BJ (cell line): ENCODE measurements at places on chromosomes 13 and 19.
A peak's percentile ranks its signal among the peaks of the same experiment; 100 is the strongest.

DNA sequence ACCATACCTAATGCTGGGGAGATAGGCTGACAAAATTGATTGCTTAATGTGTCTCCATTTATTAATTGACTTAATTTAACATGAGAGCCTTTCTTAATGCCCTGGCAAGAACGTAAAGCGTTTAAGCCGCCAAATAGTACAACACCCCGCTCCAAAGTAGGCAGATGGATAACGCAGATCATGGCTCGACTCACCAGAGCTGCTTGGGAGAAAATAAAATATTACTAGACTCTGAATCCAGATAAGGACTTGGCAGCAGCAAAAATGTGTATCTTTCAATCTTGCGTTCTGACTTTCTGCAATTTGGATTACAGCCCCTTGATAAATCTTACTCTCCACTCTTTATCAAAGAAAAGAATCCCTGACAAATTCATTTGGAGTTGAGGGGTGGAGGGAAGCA, 403 bp upstream of the SIAH3 start:
- DNase-seq = no peak

DNA sequence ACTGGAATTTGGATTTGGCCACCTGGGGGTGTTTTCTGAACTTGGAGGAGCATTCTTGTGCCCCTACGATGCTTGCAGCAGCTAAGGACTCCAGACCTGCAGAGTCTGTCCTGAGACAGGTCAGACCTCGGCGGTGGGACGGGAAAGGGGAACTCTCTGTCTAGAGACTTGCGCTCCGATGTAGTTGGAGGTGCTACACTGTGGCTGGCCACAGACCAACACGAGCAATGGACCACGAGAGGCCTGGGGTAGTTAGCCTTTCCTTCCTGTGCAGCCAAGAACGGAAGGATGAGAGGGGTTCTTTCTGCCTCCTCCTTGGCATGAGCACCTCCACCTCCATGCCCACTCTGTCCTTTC, 5.9 kb upstream of the GRAMD1A start:
- no peak for DNase-seq

DNA sequence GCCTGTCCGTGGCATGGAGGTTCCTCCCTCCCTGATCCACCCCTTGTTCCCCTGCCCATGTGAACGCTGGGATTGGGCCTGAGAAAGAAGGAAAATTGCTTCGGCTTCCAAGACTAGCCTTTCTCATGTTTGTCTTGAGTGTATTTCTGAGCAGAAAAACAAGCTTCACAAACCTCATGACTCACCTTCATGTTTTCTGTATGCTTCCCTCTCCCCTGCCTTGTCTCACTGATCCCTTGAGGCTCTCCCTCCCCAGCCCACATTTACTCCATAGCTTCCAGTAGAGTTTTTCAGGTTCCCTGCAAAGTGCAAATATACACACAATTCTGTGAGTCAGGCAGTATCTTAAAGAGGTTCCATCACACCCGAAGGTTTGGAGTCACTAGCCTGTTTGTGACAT, 572.4 kb downstream of the UQCRFS1 start:
- DNase-seq = no peak

DNA sequence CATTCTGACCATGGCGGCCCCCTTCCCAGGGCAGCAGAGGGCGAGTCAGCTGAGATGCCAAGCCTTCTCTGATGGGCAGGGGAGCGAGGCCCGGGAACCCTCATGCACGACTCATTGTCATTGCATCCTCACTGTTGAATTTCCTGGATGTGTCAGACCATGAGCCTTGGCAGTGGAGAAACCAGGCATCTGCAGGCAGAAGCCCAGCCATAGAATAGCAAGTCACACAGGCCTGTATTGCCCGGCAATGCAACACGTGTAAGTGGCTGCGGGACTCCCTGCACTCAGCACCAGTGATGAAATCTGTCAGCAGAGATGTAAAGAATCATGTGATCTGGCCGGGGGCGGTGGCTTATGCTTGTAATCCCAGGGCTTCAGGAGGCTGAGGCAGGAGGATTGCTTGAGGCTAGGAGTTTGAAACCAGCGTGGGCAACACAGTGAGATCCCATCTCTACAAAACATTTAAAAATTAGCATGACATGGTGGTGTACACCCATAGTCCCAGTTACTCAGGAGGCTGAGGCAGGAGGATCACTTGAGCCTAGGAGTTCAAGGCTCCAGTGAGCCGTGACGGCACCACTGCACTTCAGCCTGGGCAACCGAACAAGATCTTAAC, 199.7 kb downstream of the KATNAL1 start:
- no peak for DNase-seq

- DNase-seq = no peak
These were observed 672 bp downstream of the HPN start for GRCh38 chr19:35042056-35042730.

DNA sequence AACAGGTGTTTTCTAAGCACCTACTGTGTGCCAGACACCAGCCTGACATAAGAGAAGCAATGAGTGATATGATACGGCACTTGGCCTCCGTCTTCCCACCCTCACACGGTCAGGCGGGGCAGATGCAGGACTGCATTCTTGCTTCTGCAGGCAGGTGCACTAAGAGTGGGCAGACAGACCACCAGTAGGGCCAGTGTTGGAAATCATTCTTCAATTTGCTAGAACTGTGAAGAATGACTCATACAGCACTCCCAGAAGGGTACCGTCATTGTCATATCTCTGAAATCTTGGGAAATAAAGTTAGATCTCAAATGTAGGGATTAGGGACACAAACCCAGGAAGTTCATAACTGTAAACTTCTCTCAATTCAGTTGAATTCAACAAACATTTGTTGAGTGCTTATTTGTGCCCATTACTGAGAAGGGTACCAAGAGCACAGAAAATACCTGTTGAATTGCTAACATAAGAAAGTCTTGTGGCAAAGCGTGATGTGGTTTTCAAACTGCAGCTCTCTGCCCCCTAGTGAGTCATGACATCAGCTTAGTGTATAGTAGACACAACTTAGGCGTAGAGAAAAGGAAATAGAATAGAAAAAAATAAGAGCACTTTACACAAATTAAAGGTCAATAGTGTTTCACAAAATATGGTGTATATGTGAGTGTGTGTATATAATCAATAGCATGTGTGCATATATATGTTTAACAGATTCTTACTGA, 76.1 kb downstream of the TEX26 start:
- DNase-seq = no peak

DNA sequence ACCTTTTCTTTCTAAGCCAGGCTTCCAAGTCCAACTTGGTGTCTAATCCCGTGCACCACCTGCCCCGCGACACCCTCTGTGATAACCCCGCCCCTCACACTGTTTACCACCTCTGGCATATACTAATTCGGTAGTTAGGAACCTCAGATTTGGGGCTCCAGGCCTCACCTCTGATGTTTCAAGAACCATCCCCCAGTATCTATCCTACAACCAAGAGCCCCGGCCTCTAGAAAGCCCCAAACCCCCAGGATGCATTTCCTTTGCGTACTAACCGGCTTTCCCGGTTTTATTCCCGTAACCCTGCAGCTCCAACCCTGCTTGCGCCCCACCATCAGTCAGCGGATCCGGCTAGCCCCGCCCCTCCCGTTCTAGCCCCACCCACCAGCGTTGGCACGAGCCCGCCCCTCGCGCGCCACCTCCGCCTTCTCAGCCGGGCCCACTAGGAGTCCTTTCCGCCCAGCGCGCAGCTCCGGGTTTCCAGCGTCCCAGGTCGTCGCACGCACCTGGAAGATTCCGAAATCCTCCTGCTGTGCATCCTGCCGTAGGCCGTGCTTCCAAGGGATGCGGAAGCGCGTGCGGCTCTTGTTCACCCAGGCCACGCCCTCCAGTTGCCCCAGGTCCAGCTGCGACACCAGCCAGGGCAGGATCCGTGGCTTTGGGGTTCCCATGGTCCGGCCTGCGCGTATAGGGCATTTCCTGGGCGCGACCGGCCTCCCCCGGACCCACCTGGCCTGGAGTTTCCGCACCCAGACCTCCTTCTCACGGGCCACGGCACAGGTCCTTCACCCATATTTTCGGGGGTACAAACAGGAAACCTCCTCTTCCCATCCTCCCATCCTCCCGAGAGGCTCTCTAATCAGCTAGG, 1.3 kb downstream of the IRF3 start:
- no peak for DNase-seq

DNA sequence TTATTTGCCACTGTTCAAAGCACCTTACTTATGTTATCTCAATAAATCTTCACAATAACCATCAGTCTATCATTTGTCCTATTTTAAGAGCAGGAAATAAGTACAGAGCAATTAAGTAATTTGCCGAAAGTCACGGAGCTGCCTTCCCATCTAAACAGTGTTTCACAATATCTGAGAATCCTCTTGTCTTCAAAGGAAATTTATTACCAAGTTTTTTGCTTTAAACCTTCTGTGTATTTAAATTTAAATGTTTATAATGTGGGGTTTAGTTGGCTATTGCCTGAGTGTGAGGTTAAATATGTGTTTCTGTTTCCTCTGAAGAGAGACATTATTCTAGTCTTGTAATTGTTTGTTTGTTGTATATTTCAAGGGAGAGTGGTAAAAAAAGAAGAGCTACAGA, 633.1 kb downstream of the EFNB2 start:
- DNase-seq = no peak

DNA sequence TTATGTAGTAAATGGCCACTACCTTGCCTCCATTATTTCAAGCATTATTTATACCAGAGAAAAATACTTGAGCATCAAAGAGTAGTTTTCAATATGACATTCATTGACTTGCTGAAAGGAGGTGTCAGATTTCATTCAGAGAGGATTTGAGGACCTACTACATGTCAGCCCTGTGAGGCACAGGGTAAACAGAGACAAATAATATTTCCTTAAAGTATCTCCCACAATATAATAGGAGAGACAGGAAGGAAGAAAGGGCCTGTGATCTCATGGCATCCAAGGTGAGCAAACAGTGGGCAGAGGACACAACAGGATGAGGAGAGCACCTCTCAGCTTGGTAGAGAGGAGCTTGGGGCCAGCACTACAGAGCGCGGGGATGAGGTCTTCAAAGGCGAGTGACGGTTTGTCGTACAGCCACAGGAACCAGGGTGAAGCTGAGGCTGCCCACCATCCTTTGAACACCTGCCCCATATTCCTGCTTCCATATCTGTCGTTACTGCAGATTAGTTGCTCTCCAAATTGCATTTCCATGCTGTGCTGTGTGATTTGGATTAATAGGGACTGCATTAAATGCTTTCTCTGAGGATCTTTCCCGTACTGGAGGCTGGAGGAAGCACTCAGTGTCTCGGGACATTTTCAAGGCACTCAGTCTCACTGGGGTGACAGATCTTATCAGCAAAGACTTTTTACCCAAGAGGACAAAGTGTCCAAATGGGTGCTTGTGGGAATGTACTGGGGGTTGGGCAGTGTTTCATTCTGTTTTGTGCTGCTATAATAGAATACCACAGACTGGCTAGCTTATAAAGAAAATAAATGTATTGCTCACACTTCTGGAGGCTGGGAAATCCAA, 59.2 kb downstream of the GJA3 start:
- no peak for DNase-seq

DNA sequence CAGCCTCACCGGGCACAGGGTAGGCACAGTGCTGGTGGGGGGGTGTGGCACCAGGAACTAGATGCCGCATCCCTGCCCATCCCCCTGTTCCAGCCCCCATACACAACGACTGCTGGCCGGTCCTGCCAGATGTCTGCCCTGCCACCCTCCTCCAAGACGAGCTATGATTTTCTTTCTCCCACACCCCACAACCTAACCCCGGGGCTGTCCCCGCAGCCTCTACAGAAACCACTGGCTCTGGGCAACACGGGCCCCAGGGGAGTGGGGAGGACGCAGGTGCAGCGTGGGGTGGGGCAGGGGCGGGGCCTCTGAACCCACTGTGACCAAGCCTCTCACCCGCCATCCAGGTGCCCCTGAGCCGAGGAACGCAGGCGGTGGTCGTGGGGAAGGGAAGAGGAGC, 15.5 kb downstream of the PGLS start:
- DNase-seq = no peak

DNA sequence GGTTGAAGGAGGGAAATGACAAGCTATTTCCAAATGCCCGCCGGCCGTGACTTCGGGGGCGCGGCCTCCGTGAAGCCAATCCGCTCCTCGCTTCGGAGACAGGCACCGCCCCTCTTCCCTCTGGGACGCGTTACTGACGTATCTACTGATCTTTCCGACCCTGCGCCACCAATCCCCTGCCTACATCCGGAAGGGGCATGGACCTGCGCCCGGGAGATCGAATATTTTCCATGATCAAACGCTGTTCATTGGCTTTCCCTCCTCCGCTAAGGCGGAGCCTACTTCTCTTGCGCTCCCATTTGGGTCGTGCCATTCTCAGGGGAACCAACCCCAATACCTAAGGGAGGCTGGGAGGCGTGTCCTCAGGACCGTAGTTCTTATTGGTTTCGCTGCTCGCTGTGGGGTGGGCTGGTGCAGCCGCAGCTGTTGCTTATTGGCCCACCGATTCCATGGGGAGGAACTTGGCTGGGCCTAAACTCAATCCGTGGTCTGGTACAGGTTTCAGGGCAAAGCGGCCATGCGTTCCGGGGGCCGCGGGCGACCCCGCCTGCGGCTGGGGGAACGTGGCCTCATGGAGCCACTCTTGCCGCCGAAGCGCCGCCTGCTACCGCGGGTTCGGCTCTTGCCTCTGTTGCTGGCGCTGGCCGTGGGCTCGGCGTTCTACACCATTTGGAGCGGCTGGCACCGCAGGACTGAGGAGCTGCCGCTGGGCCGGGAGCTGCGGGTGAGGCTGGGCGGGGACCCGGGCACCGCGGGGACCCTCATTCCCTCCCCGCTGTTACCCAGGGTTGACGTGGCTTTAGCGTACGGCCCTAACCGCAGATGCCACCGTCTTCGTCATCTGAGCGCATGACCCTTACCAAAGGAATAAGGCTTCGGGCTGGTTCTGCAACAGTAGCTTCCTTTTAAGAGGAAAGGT, at the start of gene QPCTL:
Gene QPCTL (plus strand): TSS at position 480 of the 919 bp plus-strand sequence. CDS start 38 bp downstream, at position 518.
- DNase-seq = peak; percentile 99

DNA sequence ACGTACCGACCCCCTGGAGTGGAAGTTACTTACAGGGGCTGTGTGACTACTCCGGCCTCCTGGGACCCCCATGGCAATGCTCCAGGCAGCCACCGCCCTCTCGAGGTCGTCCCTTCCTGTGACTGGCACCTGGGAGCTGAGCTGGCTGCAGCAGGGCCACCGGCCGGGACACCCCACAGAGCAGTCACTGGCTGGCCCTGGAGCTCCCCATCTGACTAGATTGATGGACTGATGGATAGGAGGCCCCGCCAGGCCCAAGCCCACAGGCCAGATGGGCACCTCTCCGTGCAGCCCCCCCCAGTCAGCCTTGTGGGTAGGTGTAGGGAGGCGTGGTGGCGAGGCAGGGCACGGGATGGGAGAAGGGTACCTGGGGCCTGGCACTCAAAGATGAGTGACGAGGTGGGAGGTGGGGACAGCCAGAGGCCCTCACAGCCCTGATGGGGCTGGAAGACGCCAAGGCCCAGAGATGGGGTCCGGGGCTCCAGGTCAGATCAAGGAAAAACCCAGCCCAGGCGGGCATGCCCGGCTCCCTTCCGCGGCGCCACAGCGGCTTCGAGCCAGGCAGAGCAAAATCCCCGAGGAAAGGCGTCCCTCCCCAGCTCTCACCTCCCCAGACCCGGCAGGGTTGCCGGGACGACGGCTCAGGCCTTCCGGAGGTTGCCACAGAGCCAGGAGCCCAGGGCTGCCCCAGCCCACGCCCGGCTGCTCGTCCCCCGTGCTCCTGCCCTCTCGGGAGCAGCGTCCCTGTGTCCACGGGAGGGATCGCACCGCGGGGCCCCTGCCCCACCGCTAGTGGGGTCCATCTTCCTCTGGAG, 8.4 kb downstream of the SLC39A3 start:
- no peak for DNase-seq

- peak; percentile 59 for DNase-seq
These were observed 3.6 kb upstream of the GNG8 start for GRCh38 chr19:46639358-46640182.
